ENCODE measurements at places on chromosomes 1 and 21. TPM values are rescaled to one million over a fixed set of nuclear protein-coding genes. Genes with fewer than 3 reads are reported as not detected.

CD244 gene
- 0.64 TPM for total RNA-seq

NEXN gene
- 17.3 TPM for total RNA-seq

TMEM61 gene
- 7.5 TPM for total RNA-seq

BRDT gene
- 0.29 TPM for total RNA-seq

S100A2 gene
- 5.4 TPM for total RNA-seq

AGMAT gene
- total RNA-seq, result 0.33 TPM
